Muscle of arm (tissue), 14 donors: ENCODE measurements at places on chromosomes 11 and 22. TPM values are rescaled to one million over a fixed set of nuclear protein-coding genes. Genes with fewer than 3 reads are reported as not detected.
A peak's percentile ranks its signal among the peaks of the same experiment; 100 is the strongest.

DNA sequence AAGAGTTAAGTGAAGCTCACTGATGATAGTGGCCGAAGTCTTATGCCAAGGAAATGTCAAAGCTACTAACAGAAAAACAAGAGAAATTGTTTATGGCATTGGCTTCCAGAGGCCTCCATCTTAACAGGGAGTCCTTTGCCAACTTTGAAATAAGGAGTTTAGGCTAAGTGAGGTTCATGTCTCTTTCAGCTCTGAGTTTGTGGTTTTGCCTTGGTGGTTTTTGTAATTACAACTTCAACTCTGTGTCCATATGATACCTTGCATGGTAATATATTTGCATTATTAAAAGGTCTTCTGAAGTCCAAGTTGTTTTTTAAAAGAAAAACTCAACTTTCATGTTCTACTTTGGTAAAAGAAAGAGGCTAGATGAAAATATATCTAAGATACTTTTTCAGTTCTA, 31.4 kb upstream of the ANO5 start:
- no peak for DNase-seq

DNA sequence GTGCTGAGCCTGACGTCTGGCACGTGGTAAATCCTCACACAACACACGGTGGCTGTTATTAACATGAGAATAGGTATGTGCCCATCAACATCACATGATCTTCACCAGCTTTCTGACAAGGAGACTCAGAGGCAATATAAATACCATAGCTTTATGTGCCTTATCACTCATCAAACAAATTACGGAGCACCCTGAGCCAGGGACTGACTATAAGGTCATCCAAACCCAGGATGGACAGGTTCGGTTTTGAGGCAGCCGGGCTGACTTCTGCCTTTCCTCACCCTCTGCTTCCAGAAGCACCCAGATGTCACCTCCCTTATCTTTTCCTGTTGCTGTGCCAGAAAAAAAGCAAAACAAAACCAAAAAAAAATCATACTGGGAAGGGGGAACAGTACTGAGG, 5.7 kb upstream of the PLAAT3 start:
- no peak for DNase-seq

DNA sequence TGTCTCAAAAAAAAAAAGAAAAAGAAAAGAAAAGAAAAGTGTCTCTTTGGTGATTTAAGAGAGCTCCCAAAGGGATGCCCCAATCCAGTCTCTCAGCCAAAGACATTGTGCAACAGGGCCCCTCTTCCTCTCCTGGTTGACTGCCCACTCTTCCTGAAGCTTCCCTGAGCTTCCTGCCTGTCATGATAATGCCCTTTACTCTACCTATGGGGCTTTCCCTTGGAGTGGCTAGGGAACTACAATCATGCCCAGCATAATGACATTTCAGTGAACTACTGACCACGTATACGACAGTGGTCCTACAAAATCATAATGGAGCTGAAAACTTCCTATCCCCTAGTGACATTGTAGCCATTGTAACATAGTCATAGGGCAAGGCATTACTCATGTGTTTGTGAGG, 118.0 kb downstream of the RASSF10 start:
- no peak for DNase-seq

DNA sequence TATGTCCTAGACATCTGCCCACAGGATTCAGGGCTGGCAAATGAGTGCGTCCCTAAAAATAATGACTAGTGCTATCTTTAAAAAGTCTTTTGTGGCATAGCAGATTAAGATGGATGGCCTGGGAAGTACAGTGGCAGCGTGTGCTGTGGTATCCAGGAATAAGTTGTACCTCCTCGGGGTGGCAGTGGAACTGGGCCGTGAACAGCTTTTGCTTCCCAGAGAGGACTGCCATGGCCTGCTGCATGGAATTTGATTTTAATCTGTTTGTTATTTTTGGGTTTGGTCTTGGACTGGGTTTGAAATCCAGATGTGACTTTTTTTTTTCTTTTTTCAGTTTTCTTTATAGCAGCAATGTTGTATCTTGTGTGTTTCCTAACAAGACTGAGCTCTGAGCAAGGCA, 71.3 kb upstream of the PARVG start:
- no peak for DNase-seq

DNA sequence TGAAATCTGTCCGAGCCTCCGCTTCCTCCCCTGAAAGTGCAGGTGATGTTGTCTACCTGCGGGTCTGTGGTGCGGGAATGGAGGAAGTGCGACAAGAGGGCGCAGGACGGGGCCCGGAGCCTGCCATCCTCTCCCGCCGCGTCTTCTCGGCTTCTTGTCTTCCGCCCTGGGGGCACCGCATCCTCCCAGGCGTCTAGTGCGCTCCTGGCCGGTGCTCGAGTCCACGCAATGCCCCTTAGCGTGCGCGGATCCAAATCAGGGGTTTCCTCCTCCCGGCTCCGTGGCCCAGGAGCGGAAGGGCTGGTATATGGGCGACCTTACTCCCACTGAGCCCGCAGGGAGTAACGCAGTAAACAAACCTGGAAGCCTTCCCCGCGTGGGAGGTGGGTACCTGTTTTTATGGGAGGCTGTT, 405 bp downstream of the SFI1 start:
- DNase-seq, result peak; percentile 15

GRCh38 chr11:66369073-66369894, 2.3 kb downstream of the SLC29A2 start:
- DNase-seq, result no peak

DNA sequence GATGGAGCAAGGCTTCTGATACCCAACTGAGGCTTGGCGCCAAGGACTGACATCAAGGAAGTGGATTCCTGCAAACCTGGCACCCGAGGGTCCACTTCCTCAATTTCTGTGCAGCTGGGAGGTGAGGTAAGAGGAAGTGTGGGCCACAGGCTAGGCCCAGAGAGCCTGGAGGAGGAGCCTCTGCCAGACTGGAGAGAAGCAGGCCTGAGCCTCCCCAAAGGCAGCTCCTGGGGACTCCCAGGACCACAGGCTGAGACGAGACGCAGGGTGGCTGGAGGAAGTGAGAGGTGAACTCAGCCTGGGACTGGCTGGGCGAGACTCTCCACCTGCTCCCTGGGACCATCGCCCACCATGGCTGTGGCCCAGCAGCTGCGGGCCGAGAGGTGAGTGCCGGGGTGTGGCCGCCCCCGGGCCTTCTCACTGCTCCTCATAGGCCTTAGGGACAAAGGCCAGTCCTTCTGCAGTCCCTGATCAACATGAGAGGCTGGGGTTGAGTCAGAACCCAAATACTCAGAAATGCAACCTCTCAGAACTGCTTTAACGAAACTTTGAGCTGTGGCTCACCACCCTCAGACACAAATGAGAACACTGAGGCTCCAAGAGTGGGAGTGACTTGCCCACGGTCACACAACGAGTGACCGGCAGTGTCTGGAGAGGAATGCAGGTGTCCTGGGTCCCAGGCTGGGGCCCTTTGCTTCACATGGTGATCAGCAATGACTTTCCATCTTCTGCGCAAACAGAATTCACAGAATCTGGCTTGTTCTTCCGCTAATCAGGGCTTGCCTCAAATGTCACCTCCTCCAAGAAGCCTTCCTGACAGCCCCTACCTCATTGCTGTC, at the start of gene NCF4:
NCF4 (plus strand) TSS at position 186 of the 839 bp plus-strand sequence; CDS start at position 352, 166 bp downstream.
- peak; percentile 30 for DNase-seq

DNA sequence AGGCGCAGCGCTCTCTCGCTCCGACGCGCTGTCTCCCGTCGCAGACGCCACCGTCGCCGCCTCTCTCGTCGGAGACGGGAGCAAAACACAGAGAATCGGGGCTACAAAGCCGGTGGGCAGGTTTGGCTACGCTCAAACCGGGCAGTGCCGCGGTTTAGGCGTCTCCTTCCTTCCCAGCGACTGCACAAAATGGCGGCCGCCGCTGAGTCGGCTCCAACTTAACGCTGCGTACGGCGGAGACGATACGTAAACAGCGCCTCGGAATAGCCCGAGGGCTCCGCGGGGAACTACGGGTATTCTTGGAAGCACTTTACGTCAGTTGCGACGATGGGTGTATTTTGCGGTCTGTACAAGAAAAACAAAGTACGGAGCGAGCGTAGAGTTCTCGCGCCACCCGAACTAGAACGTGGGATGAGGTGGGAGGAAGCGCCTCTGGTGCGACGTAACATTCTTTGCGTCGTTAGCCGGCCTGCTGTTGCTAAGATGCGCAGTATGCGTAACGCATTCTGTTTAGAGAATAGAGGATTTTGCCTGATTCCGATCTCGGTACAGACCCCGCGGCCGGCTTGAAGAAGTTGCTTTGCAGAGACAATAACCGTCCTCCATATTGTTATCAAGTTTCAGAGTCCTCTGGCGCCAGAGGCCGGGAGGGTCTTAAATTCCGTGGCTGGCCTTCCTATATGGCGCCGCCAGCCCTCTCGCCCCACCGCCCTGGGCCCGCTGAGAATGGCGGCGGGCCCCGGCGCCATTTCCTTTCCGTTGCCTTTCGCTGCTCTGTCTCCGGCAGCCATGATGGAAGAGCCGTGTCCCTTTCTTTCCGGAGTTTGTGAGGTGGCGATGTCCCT, at the start of gene DDX17:
DDX17 (minus strand) TSS at position 194 of the 845 bp plus-strand sequence.
- peak; percentile 99 for DNase-seq

DNA sequence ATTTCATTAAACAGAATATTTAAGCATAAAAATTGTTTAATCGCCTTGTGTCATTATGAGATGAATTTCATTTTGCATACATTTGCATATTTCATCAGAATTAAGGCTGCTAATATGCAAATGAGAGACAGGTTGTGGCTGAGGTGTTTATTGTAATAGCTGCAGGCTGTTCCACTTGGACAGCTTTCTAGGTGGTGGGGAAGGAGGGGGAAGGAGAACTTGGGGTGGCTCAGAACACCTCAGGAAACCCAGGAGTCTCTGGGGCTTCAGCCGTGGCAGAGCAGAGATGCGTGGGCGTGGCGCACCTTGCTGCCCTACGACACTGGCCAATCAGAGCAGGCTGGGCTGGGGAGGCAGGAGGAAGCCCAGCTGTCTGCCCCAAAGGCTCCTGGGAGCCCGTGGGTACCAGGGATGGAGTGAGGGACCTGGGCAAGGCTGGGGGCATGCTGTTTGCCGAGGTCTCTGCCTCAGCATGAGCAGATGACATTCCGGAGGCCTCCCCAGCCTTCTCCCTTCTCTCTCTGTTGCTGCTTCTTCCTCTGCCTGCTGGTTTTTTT, 542.9 kb downstream of the MN1 start:
- DNase-seq, result no peak

- DNase-seq, result peak; percentile 17
Observed at GRCh38 chr11:83035070-83035854, 36.4 kb downstream of the RAB30 start.

GRCh38 chr11:129013737-129014475, 71.2 kb upstream of the TP53AIP1 start:
- no peak for DNase-seq

DNA sequence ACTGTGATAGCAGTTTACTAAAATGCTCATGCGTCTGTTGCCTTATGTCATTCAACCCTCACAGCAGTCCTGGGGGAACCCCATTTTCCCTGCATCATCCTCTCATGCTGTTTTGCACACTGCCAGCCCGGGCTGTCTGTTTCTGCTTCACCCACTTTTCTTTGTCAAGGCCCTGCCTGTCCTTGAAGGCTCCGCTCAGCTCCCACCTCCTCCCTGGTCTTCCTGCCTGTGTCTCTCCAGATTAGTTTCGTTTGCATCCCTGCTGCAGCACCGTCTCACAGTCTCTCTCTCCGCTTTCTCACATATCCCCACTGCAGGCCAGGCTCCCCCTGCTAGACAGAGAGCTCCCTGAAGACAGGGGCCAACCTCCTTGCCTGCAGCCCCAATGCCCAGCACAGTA, 29.9 kb downstream of the SERPINH1 start:
- DNase-seq, result no peak

The SYT12 gene
- 0.13 TPM for polyA plus RNA-seq

The SCGB1A1 gene
- not detected for polyA plus RNA-seq

The APOL5 gene
- 1.3 TPM for polyA plus RNA-seq

The CNGA4 gene
- polyA plus RNA-seq, result 0.31 TPM
